ENCODE measurements at places on chromosomes 2 and 18.

DNA sequence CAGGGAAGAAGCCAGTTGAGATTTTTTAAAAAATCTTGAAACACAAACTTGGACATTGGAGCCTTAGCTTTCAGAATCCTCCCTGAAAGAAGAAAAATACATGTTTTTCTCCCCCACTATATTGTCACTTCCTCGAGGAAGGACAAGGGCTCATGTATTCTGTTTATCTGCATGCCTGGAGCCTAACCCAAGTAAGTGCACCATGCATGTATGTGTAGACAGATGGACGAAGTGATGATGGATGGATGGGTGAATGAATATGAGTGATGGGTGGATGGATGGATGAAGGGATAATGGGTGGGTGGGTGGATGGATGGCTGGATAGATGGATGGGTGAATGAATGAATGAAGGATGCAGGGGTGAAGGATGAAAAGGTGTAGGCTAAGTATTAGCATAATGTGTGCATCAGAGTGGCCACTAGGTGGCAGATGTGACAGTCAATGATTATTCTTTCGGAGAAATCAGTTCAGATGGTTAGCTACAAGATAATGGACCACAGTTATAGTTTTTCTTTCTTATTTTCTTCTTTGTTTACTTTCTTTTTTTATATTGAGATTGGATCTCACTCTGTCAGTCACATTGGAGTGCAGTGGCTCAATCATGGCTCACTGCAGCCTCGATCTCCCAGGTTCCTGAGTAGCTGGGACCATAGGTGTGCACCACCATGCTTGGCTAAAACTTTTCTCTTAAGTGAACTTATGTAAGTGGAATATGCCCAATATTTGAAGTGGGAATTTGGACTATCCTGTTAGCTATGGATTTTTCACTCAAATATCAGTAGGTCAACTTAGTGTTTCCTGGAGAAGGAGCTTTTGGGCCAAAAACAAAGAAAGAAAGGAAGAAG lies 18.5 kb upstream of the CCDC93 start:
- no peak for DNase-seq

- DNase-seq: no peak
These were observed 44.8 kb downstream of the CDH2 start for GRCh38 chr18:28132084-28132483.

DNA sequence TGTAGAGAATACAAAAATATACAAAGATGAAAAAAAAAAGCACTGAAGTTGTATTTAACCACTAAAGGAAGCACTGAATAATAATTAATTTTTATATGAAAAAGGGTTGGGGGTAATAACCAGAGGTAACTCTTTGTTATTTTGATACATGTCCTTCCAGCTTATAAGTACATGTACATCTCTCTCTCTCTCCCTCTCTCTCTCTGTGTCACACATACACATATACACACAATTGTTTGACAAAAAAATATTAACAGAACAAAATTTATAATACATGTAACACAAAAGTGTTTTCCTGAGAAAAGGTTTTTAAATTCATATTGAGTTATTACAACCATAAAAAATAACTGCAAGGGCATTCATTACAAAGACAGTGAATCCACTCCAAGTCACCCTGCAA lies 4.6 kb downstream of the WIPF1 start:
- DNase-seq: no peak

- DNase-seq: peak; percentile 68
These were observed 90.3 kb upstream of the MAP3K20 start for GRCh38 chr2:172985139-172985892.

DNA sequence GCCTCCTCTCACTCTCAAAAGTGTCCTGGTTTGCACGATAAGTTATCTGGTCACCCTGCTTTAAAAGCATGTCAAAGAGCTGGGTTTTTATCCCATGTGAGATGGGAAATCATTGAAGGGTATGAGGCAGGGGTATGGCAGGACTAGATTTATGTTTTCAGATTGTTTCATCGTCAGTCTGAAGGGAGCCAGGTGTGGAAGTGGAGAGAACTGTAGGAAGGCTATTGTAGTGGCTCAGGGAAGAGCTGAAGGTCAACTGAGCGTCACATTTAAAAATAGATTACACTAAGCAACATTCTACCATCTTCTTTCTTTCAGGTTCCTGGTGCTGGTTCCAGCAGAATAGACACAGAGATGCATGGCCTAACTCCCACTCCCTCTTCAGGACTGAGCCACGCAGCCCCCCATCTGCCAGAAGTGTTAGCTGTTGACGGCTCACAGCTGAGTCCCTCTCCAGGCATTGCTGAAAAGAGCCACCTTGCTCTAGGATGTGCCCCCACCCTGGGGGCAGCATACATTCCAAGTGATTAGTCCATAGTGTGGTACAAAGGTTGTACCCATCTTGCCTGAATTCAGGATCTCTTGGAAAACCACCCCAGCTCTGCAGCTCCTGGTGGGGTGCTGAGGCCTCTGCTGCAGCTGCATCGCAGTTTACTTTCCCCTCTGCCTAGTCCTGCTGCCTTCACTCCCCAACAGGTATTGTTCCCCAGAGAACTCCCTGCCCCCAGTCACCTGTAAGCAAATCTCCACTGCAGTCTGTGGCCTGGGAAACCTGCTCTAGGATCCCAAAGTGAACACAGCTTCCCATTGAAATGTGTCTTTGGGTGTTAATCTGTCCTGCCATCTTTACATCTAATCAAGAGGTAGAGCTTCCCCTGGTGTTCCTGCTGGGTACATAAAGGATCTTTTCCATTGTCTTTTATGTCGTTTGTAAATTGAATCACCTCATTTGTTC lies 79.5 kb upstream of the KLF7 start:
- no peak for DNase-seq

- DNase-seq: no peak
These were observed 293.7 kb upstream of the ACVR2A start for GRCh38 chr2:147550995-147551731.

DNA sequence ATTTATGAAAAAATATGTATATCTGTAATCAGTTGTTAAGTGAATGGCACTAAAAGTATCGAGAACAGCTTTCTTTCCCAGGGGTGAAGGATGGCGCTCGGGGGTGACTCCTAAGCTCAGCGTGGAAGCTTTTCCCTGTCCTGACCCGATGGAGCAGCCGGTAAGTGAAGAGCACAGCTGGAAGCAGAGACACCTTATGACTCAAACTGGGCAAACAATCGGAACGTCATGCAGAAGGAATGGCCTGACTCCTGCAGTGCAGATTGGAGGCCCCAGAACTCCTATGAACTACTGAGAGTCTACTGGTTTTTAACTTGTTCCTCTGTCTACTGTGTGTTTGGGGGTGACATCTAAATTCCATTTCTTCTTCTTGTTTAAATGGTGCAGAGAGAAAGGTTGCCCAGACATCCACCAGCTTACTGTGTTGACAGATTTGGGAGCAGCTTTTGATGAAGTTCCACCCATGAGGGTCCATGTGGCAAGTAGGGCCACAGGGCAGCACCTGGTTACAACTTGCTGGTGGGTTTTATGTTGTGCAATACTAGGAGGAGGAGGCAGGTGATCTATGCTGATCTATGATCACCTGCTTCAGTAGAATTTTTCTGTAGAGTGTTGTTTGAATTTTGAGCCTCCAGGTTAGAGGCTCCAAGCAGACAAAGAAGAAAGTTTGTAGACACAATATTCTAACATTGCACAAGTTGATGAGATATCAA lies 52.8 kb upstream of the TMEM182 start:
- DNase-seq: no peak

GRCh38 chr18:28357766-28358401 lies 181.0 kb upstream of the CDH2 start:
- DNase-seq: no peak

GRCh38 chr2:140473851-140474250 lies 1657.0 kb downstream of the LRP1B start:
- DNase-seq: no peak

DNA sequence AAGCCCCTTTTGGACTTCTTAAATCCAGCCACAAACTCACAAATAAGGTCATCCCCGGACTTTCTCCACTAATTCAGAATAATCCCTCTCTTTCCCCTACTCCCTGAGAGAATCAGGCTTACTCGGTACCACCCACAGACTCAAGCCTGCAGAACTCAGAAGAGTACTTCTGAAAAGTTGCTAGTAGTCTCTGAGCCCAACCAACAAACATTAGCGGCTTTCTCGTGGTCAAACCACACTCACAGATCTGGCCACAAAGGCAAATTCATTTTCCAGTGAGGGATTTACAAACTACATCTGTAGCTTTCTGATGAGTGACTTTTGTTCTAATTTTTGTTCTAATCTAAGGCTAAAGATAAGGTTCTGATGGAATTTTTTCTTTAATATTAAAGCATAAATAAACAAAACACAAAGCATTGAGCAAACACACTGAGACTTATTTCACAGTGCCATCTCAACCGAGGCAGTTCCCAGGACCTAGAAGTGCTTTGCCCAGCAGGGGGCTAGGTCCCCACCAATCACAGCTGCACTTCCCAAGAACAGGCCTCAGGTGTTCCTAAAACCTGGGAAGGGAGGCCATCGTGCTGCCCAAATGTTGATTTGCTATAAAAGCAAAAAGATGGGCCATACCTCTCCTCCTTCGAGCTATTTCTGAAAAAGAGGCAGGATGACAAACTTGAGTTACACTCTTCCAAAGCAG lies 110.7 kb downstream of the COLEC12 start:
- DNase-seq: no peak

DNA sequence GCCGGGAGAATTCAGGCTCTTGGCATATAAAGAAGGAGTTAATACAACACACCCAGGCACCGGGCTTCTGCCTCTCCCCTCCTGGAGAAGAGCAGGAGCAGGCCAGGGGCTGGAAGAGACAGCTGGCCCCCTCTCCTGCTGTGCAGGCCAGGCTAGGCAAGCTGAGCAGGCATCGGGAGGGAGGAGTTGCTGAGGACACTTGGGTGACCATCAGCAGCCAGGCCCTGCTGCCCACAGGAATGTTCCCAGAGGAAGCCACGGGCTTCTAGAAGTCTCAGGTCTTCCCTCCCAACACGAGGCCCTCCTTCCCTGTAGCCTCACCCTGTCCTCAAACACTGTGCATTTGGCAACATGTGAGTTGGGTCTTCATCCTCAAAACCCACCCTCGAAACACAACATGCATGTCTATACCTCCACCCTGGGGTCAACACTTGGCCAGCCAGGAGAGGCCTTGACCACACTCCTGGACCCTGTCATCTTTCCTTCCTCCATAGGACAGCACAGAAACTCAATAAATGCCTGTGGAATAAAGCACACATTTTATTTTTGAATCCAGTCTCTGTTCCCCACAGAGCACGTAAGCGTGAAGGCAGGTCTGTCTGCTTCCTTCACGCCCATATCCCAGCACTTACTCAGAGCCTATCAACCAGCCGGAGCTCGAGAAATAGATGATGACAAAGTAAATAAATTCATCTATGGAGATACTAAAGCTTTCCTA lies 433.8 kb upstream of the ID2 start:
- DNase-seq: no peak

DNA sequence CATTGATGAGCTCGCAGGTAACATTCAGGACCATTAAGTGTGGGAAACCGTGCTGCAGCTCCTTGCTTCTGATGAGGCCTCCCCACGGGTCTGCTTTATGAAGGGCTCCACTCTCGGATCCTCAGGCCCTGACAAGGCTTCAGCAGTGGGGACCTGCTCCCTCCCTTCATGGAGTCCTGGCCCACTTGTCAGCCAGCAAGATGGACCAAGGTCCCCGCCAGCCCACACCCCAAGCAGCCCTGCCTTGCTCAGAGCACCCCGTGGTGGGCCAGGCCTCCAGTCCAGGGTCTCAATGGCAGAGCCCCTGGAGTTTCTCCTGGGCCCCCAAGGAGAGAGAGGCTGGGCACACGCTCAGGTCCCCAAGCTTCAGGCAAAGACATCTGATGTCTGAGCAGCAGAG lies 41.5 kb downstream of the CROCC2 start:
- DNase-seq: peak; percentile 5

- no peak for DNase-seq
These were observed 5.7 kb downstream of the SLC5A7 start for GRCh38 chr2:107992069-107992468.

- no peak for DNase-seq
These were observed 9.8 kb downstream of the EN1 start for GRCh38 chr2:118837621-118838020.

DNA sequence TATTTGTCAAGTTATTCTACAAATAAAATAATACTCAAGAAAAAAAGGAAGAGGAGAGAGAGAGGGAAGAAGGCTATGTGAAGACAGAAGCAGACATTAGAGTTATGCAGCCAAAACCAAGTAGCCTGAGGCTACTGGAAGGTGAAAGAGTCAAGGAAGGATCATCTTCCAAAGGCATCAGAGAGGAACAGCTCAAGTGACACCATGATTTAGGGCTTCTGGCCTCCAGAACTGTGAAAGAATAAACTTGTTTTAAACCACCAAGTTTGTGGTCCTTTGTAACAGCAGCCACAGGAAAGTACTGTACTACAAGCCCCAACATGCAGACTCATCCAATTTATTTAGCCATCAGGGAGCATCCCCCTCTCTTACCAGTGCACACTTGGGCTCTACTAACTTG lies 788.5 kb upstream of the LRRTM1 start:
- DNase-seq: no peak

DNA sequence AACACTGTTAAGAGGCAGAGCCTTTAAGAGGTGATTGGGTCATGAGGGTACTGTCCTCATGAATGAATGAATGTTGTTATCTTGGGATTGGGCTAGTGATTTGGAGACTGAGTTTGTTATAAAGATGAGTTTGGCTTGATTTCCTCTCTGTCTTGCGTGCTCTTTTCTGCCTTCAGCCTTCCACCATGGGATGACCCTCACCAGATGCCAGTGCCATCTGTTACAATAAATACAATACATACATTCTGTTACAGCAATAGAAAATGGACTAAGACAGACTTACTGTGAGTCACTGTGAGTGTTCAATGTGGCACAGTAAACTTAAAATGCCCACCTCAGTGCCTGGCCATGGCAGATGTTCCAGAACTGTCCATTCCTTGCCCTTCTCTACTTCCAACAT lies 95.0 kb upstream of the ZFP36L2 start:
- no peak for DNase-seq

DNA sequence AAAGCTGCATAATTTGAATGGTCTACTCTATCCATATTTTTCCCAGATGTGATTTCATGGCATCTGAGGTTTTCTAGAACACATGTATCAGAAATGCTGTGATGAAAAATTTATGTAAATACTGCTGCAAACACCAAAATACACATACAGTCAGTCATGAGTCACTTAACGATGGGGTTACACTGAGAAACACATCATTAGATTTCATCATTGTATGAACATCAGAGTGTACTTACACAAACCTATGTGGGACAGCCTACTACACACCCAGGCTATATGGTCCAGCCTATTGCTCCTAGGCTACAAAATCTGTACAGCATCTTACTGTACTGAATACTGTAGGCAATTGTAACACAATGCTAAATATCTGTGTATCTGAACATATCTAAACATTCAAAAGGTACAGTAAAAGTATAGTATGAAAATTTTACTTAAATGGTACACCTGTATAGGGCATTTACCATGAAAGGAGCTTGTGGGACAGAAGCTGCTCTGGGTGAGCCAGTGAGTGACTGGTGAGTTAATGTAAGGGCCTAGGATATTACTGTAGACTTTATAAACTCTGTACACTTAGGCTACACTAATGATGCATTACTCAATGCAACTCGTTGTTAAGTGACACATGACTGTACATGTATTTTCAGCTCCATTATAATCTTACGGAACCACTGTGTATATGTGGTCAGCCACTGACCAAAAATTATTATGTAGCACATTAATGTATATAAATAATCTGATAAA lies 33.5 kb downstream of the PNO1 start:
- no peak for DNase-seq

Measured in pancreas (tissue), 10 donors.